Lower lobe of right lung (tissue), 2 donors: ENCODE measurements at places on chromosomes 7 and 10.
A peak's percentile ranks its signal among the peaks of the same experiment; 100 is the strongest.

- DNase-seq = peak; percentile 69
Measured at GRCh38 chr7:2157473-2158279, 75.1 kb downstream of the MAD1L1 start.

DNA sequence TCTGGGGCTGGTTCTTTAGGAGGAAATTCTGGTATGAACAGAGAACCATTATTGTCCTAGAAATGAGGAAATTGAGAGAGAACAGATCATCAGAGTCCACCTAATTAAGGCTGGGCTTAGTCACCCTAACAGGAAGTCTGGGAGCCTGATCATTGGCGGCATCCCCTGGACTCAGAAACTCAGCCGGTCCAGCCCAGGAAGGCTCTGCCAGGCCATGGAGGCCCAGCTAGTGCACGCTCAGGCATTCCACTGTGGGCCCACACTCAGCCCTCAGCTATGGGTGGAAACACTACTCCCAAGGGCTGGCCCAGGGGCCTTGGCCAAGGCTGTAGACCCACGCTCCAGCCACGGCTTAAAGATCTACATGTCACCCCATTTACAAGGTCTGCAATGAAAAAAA lies 109.2 kb downstream of the PTPN20 start:
- peak; percentile 45 for DNase-seq

DNA sequence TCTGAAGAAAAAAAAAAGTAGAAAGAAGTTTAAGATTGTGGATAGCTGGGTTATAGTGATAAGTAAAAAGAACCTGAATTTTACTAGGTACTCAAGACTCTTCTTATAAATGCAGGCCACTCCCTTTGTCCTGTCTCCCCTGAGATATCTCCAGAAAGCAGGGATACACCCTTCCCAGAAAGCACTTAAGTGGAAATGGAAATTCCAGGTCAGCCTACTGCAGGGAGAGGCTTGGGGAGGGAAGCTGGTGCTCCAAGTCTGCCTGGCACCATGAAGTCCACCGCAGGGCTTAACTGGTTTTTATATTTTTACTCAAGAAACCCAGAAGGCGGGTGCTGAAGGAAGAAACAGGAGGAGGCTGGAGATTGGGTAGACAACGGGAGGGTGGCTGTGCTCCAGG lies 162.3 kb downstream of the INHBA start:
- no peak for DNase-seq

DNA sequence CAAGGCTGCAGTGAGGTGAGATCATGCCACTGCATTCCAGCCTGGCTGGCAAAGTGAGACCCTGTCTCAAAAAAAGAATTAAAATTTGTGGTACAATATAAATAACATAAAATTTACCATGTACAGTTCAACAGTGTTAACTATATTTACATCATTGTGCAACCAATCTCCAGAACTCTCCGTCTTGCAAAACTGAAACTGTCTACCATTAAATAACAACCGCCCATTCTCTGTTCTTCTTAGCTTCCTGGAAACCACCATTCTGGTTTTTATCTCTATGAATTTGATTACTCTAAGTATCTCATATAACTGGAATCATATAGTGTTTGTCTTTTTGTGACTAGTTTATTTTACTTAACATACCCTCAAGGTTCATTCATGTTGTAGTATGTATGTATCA lies 167.6 kb downstream of the AUTS2 start:
- DNase-seq = no peak

DNA sequence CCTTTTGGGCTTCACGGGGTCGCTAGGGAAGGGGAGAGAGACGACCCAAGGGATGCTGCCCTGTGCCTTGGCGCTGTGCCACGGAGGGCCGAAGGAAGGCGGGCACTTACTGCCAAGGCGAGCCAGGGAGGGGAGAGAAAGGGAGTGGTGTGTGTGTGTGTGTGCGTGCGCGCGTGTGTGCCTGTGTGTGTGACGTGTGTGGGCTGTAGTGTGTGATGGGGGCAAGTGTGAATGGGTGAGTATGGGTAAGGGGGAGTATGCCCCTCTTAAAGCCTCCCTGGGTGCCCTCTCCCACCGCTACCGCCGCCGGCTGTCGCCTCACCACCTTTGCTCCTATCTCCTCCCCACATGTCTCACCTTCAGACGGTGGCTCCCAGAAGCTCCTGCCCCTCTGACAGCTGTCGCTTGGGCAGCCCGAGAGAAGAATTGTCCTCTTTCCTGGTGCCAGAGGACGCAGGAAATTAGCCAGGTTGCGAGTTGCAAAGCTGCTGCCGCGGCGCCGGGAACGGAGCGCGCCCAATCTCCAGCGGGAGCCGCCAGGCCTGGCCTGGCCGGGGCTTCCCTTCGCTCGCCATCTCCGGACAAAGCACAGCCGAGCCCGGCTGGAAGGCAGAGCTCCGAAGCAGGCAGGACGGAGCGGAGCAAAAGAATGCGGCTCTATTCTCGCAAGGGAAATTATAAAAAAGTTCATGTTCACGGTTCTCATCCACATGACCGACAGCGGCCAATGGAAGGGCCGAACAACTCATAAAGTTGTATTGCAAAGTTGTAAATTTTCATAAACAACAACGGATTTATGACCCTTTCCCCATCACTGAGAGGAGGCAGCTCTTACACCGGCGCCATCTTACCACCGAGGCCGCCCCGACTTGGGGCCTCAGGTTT lies at the start of gene HOXA3:
Gene HOXA3, minus strand, starts transcription at position 653 of the 885 bp plus-strand sequence. CDS start 41,943 bp downstream, outside the sequence.
- DNase-seq = peak; percentile 59

GRCh38 chr10:122368502-122369254 lies 5.8 kb upstream of the PLEKHA1 start:
- no peak for DNase-seq

DNA sequence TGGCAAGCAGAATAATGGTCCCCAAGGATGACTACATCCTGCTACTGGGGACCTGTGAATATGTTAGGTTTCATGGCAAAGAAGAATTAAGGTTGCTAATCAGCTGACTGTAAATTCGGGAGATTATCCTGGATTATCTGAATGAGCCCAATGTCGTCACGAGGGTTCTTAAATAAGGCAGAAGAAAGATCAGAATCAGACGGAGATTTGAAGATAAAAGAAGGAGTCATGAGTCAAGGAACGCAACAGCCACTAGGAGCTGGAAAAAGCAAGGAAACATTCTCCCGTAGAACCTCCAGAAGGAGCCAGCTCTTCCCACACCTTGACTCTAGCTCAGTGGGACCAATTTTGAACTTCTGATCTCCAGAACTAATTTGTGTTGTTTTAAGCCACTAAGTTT lies 82.9 kb upstream of the APBB1IP start:
- DNase-seq = no peak

DNA sequence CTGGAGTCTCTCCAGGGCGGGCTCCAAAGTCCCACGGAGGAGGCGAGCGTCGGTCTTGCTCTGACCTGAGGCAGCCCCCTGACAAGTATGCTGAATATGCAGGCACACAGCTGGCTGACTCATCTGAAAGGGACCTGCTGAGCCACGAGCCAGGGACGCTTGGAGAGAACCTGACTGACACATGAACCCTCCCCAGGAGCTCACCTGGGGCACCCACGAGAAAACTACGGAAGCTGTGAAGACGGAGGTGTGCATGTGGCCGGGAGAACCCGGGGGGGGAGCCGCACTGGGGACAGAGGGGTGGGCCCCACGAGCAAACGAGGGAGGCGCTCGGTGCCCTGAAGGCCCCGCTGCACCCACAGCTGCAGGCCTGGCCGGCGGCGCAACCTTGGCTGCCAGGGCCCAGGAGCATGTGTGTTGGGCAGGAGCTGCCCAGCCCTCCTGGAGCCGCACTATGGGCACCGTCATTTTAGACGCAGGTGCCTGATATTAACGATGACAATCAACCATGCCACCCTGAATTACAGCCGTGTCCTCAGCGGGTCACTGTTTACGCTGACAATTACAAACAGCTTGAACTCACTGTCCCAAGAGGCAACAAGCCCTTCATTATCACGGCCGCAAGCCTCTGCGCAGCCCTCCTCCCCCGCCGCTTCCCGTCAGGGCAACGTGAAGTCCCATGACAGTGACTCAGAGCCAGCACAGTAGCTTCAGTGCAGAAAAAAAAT lies 64.7 kb downstream of the DIP2C start:
- peak; percentile 42 for DNase-seq

GRCh38 chr7:125391921-125392320 lies 462.3 kb upstream of the POT1 start:
- no peak for DNase-seq

DNA sequence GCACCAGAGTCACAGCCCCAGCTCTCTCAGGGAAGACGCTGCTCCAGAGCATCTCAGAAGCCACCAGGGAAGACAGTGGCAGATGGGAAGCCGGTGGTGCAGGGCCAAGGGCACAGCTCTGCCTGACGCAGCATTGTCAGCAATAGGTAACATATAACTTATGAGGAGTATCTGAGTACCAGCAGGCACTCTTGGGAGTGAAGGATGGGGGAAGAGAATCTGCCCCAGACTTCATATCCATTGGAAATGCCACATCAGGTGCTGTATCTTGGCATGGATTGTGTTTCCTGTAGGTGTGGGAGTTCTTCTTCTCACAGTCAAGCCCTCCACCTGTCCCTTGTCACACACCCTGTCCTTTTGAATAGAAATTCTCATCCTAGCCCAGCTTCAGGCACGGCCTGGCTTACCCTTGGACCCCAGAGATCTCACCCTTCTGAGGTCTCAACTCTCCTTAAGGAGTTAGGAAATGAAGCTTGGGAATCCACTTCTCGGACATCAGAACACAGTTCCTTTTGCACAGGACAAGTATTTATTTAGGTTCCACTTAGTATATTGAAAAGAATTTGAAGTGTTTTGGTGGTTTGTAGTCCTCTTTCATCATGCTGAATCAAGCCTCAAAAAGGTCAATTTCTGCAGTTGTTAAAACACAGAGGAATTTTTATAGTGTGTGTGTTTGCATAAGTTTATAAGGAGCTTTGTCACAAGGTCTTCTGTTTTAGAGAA lies 9.9 kb downstream of the EPDR1 start:
- DNase-seq = no peak

GRCh38 chr10:102670065-102670670 lies 25.9 kb downstream of the TRIM8 start:
- DNase-seq = no peak

DNA sequence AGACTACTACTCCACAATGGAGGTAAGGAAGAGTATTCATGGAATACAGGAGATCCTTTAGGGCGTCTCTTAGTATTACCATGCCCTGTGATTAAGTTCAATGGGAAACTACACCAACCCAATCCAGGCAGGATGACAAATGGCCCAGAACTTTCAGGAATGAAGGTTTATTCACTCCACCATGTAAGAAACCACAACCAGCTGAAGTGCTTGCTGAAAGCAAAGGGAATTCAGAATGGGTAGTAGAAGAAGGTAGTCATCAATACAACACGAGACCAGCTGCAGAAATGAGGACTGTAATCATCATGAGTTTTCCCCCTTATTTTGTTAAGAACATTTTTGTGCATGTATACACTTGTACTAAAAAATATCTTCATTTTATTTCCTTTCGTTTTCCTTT lies 76.6 kb downstream of the GPR37 start:
- no peak for DNase-seq

GRCh38 chr7:23712368-23713284 lies 2.6 kb downstream of the STK31 start:
- no peak for DNase-seq

GRCh38 chr7:100034871-100035510 lies 14.6 kb upstream of the ZSCAN21 start:
- no peak for DNase-seq

DNA sequence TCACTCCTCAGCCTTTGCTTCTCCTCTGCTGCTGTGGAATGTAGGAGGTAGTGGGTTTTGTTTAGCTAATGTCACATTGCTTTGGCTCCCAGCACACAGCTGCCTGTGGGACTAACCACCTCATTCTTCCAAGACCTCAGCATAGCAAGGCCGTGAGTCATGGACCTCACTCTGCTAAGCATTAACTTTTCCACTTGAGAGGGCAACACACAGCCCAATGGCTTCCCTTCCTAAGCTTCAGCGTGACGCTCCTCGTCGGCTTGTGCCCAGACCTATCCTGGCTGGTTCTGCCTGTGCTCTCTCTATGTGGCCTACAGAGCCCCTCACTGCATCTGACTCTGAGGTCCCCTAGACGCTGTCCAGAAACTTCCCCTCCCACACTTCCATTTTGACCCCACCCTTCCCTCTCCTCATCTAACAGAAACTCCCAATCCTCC lies 23.3 kb downstream of the MYOF start:
- peak; percentile 82 for DNase-seq

DNA sequence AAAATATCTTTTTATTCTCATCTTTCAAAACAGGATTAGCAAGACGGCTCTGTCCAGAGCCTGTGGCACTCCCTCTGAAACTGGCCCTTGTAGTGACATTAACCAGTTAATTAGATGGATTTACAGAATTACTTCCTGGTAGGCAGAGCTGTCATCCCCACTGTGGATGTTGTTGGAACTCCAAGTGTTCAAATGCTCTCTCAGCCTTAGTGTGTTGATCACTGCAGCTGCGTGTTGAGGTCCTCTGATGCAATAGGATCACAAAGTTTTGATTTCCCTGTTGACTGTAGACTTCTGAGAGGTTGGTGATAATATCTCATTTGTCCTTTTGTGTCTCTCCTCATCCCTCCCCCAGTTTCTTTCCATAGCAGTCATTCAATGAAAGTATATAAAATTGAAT lies 117.3 kb upstream of the CDK6 start:
- no peak for DNase-seq

DNA sequence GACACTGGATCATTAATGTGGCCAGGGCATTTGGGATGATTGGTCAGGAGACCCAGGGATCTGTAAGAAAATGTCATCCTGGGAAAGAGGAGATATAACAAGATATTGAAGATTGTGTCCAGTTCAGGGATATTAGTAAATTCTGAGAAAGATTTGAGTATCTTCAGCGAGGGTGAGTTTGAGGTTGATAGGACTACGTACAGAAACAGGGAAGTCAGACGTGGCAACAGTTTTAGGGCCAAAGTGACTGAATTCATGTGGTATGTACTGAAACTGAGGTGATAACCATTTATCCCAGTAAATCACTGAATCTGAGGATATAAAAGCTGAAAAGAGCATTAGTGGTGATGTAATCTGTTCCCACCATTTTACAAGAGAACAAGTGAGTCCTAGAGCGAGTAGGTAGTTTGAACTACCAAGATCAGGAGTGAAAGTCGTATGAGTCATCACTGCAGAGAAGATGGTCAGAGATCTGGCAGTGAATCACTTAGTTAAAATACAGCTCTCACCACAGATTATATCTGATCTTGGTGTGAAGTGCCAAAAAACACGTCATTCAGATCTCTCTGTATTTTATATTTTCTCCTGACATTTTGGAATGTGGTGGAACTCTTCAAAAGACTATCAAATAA lies 220.5 kb downstream of the CDK14 start:
- no peak for DNase-seq

DNA sequence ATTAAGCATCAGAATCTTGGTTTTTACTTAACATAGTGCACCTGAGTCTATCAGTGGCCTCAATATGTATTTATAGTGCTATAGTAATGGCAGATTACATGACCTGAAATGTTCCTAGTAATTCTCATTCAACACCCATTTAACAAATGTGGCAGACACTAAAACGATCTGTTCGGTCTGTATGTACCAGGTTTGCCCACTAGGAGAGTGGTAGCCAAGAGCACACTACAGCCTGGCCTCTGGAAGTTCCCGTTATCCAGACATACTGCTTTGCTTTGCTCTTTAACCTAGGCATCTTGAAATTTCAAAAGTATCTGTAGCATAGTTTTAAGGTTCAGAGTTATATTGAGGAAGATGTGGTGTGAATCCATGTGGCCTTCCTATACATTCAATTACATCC lies 395.7 kb upstream of the NRG3 start:
- DNase-seq = no peak
